GOT3 (cell line): ENCODE measurements at places on chromosomes 12 and 14.

- no peak for DNase-seq
These were observed 90.9 kb upstream of the DCN start for GRCh38 chr12:91273560-91273959.

DNA sequence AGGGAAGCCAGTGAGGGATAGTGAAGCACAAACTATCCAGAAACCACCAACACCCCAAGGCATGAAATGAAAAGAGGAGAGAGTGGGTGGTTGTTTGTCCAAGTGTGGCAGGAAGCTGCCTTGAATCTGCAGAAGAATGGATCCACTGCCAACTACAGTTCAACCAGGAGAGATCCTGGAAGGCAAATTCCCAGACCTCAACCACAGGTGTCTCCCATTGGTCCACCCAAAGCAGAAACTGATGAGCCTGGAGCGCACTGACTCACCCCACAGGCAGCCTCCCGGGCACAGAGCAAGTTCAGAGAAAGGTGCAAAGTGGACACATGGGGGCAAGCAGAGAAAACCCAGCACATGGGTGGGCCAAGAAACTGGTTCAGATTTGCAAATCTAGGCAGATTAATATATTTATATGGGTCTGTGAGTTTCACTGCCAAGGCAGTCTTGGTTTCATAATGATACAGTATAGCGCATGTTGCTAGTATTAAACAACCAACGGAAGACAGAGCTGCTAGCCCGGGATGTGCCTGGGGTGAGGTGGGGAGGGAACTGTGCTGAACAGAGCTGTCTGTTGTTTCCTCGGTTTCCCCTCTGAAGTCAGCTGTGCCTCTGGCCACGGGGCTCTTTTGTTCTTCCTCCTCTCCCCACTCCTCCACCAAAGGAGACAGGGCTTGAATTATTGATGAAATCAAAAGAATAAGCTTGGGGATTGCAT lies 416.2 kb upstream of the CCDC196 start:
- DNase-seq, result no peak

GRCh38 chr14:67729072-67729885 lies 27.6 kb downstream of the RDH12 start:
- DNase-seq, result no peak

DNA sequence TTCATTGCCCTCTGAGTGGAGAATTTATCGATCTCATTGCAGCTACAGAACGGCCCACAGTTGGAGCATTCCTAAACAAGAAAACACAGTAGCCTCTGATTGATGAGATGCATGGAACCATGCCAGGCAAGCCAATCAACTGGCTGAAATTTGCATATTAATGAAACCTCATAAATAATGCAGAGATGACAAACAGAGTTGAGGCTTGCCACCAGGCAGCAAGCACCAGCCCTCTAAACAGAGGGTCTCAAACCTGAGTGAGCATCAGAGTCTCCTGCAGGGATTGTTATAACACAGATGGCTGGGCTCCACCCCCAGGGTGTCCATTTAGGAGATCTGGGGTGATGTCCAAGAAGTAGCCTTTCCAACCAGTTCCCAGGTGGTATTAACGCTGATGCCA lies 60.9 kb upstream of the CMKLR1 start:
- DNase-seq, result no peak
